Renal cortical epithelial cell (primary cell): ENCODE measurements at places on chromosomes 1 and 21. TPM values are rescaled to one million over a fixed set of nuclear protein-coding genes. Genes with fewer than 3 reads are reported as not detected.

Gene DLGAP3
- 0.05 TPM in 1 of 2 replicates, not detected in the other for total RNA-seq

Gene WNT2B
- total RNA-seq: 4.7 and 33.5 TPM in 2 replicates

- DNase-seq: no peak
These were observed 68.9 kb upstream of the ACTRT2 start for GRCh38 chr1:2952371-2952770.

DNA sequence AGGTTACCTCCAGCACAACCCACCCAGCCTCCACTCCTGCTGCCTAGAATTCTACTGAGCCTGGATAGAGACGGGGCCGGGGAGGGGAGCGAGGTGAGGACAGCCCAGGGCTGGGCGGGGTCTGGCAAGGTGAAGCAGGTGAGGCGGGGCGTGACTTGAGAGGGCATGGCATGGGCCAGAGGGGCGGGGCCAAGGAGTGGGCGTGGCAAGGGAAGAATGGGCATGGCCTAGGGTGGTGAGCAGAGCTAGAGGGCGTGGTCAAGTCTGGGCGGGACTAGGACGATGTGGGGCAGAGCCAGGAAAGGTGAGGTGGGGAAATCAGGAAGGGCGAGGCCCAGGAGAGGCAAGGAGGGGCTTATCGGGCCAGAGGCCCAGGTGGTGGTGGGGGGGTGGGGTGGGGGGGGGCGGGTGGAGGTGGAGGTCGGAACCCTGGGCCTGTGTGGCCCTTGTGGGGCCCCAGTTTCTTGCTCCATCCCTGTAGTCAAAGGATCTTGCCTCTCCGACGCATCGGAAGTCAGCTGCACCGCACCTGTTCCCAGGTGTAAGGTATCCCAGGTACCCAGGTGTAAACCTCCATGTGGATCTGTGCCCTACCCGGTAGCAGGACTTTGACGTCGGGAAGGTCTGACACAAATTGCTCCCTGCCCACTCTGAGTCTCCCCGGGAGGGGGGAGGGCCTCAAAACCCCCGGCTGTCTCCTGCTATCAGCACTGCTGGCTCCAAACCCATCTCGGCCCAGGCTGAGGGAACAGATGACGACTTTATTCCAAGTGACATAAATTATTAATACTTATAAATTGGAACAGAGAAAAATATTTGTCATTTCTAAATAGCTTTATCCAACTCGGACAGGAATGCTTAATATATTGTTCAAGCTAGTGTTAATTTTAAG lies 32.9 kb upstream of the UTS2 start:
- DNase-seq: no peak

DNA sequence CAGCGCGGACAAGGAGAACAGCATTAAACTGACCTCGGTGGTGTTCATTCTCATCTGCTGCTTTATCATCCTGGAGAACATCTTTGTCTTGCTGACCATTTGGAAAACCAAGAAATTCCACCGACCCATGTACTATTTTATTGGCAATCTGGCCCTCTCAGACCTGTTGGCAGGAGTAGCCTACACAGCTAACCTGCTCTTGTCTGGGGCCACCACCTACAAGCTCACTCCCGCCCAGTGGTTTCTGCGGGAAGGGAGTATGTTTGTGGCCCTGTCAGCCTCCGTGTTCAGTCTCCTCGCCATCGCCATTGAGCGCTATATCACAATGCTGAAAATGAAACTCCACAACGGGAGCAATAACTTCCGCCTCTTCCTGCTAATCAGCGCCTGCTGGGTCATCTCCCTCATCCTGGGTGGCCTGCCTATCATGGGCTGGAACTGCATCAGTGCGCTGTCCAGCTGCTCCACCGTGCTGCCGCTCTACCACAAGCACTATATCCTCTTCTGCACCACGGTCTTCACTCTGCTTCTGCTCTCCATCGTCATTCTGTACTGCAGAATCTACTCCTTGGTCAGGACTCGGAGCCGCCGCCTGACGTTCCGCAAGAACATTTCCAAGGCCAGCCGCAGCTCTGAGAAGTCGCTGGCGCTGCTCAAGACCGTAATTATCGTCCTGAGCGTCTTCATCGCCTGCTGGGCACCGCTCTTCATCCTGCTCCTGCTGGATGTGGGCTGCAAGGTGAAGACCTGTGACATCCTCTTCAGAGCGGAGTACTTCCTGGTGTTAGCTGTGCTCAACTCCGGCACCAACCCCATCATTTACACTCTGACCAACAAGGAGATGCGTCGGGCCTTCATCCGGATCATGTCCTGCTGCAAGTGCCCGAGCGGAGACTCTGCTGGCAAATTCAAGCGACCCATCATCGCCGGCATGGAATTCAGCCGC lies 2.5 kb downstream of the S1PR1 start:
- DNase-seq: no peak

- DNase-seq: no peak
These were observed 107.3 kb downstream of the HMGB4 start for GRCh38 chr1:33971018-33971710.

DNA sequence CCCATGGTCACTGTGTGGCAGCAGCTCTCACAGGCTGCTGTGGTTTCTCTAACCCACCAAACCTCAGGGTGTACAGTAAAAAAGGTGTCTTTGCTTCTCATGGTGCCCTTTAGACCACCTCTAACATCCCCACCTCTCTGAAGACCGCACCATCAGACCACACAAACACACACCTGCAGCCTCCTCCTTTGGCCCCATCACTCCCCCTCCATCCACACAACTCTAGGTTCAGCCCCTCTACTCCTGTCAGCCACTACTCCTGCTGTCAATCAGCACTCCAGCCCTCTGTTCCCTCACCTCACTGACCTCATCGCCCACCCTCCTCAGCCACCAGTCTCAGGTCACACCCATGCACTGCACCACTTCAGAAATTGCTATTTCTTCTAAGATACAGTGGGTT lies 7.5 kb downstream of the ZNF692 start:
- DNase-seq: no peak

DNA sequence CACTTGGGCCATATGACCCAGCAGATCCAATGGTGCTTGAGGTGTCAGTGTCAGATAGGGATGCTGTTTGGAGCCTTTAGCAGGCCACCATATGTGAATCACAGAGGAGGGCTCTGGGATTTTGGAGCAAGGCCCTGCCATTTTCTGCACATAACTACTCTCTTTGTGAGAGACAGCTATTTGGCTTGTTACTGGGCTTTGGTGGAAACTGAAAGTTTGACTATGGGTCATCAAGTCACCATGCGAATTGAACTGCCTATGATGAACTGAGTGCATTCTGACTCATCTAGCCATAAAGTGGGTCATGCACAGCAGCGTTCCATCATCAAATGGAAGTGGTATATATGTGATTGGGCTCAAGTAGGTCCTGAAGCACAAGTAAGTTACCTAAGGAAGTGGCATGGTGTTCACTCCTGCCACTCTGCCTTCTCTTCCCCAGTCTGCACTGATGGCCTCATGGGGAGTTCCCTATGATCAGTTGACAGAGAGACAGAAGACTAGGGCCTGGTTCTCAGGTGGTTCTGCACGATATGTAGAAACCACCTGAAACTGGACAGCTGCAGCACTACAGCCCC lies 447.3 kb downstream of the AGBL4 start:
- DNase-seq: no peak

DNA sequence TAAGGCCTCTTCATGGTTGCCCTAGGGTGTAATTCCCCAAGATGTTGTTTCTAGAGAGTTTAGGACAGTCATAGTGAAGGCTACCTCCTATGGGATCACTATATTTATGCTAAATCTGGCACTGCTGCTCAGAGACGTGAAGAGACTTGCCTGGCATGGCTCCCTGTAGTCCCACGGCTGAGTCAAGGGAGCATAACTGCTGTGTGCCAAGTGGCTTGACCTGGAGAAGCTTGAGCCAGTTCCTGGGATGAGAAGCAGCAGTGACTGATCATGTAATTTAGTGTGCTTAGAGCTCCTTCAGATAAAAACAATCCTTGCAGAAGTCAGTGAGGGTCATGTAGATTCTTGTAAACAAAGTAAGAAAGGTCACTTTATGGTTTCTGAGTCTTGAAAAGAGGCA lies 68.9 kb upstream of the TSPAN2 start:
- DNase-seq: peak; percentile 16

DNA sequence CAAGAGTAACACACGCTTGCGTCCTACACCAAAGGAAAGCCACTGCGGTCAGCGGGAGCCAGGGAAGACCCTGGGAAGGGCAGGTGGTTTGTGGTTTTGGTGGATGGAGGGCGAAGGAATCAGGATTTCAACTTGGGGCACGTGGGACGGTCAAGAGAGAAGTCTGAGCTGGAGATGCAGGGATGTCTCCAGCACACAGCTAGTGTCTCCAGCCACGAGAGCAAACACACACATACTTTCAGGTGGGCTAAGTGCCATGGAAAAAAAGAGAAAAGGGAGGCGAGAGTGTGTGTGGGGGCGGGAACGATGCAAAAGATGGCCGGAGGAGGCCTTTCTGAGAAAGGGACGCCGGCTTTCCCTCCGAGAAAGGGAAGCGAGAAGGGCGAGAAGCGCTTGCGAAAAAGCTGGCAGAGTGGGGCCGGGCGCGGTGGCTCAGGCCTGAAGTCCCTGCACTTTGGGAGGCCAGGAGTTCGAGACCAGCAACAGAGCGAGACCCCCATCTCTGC lies 1.4 kb upstream of the SRRM1 start:
- DNase-seq: no peak
